HTR-8/SVneo (cell line): ENCODE measurements at places on chromosomes 12 and 14.

GRCh38 chr12:19301688-19302087 lies 137.6 kb upstream of the AEBP2 start:
- DNase-seq, result no peak

DNA sequence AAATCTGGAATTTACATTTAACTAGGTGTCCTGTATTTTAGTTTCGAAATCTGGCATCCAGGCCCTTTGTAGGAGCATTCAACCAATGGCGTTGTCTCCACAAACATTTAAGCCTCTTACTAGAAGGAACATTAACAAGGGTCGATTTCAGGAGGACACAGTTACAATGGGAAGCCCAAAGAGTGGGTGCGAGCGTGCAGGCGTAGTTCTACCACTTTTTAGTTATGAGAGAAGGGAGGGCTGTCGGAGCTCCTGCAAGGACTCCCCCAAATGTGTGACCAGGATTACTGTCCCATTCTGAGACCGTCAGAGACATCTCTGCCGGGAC lies 365 bp upstream of the ABHD4 start:
- DNase-seq, result no peak

DNA sequence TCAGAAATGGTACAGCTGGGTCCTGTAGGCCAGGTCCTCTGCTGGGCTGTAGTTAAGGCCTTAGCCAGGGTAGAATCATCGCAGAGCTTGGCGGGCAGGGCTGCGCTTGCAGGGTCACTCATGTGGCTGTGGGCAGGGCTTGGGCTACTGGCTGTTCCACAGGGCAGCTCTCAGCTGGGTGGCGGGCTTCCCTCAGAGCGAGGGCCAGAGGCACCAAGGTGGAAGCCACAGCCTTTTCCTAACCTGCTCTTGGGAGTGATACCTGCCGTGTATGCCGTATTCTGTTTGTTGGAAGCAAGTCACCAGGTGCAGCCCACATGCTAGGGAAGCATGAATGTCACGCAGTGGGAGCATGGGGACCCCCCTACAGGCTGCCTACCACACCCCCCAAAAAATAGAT lies 69.8 kb upstream of the RIN3 start:
- DNase-seq, result no peak

DNA sequence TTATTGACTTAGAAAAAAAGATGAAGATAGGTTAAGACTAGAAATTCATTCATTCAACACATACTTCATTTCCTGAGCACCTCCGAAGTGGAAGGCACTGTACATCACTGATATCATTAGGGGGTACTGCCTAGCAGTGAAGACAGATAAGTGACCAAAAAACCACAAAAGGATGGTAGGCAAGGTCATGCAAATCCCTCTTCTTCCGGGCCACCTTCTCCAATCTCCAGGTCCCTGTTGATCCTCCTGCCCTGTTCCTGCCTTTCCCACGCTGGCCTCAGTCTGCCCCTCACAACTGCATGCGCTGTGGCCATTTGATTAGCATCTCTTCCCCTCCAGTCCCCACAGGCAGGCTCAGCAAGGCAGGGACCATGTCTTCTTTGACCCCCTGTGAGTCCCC lies 60.8 kb downstream of the SETD3 start:
- DNase-seq, result no peak

GRCh38 chr12:93376436-93377251 lies 1.1 kb upstream of the NUDT4 start:
- DNase-seq, result no peak

GRCh38 chr14:66360366-66360926 lies 125.7 kb upstream of the CCDC196 start:
- no peak for DNase-seq

DNA sequence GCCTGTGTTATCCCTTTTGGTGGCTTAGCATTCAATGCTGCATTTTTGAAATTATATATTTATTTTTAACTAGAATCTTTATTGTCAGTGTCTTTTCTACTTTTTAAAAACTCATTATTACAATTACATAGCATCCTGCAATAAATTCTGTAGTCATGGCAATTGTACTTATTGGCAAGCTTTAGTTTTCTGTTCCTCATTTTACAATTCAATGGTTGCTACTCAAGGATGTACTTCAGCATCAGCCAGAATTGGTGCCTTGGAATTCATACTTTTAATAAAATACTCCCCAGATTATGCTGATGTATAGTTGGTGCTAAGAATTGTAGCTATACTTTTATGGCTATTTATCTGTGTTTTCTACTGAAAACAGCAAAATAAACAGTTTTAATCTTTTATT lies 1756.8 kb upstream of the SEL1L start:
- no peak for DNase-seq

GRCh38 chr12:15779925-15780324 lies 9.3 kb downstream of the EPS8 start:
- DNase-seq, result no peak

- DNase-seq, result no peak
Measured at GRCh38 chr12:53981634-53982565, 3.0 kb upstream of the HOXC10 start.

GRCh38 chr12:109743076-109743910 lies 29.7 kb downstream of the FAM222A start:
- no peak for DNase-seq

- DNase-seq, result no peak
Measured at GRCh38 chr12:131862084-131862441, 32.4 kb upstream of the ULK1 start.

- no peak for DNase-seq
Measured at GRCh38 chr12:68392376-68392775, 60.2 kb upstream of the MDM1 start.

DNA sequence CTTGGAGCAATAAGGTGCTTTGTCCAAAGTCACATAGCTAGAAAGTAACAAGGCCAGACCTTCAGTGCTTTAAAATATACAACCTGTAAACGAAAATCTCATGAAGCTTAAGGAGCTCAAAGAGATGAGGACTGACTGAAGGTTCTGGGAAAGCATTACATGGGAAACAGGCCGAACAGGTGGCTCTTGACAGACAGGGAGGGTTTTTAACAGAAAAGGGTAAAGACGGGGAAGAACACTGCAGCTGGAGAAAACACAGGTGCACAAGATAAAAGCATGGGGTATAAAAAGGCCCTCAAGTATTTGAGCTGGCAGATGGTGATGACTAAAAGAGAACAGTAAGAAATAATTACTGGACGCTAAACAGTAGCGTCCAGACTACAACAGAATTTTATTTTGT lies 257.2 kb downstream of the NELL2 start:
- DNase-seq, result no peak

- DNase-seq, result no peak
Measured at GRCh38 chr12:116174904-116175303, 102.6 kb downstream of the MED13L start.

- no peak for DNase-seq
Measured at GRCh38 chr12:552466-552865, 92.7 kb downstream of the B4GALNT3 start.

DNA sequence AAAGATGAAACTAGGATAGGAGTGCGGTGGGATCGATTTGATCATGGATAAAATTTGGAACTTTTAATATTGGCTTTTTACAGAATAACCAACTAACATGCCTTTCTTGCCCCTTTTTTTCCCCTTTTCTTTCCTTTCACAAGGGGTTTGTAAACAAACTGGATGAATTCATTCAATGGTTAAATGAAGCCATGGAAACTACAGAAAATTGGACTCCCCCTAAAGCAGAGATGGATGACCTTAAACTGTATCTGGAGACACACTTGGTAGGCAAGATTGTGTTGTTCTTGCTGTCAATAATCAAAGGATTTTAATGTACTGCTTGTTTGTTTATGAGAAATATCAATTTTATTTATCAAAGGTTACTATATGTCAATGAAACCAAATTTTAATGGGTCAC lies 247.9 kb downstream of the AKAP6 start:
- DNase-seq, result no peak

DNA sequence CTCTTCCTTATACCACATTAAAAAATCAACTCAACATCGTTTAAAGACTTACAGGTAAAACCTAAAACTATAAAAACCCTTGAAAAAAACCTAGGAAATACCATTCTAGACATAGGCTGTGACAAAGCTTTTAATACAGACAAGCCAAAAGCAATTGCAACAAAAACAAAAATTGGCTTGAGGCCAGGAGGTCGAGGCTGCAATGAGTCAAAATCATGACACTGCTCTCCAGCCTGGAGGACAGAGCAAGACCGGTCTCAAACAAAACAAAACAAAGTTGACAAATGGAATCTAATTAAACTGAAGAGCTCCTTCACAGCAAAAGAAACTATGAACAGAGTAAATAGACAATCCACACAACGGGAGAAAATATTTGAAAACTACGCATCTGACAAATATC lies 1057.8 kb downstream of the FSCB start:
- DNase-seq, result no peak

- DNase-seq, result no peak
Measured at GRCh38 chr12:16685107-16685506, 79.1 kb upstream of the LMO3 start.

GRCh38 chr12:107593713-107594381 lies 91.8 kb upstream of the PWP1 start:
- no peak for DNase-seq

DNA sequence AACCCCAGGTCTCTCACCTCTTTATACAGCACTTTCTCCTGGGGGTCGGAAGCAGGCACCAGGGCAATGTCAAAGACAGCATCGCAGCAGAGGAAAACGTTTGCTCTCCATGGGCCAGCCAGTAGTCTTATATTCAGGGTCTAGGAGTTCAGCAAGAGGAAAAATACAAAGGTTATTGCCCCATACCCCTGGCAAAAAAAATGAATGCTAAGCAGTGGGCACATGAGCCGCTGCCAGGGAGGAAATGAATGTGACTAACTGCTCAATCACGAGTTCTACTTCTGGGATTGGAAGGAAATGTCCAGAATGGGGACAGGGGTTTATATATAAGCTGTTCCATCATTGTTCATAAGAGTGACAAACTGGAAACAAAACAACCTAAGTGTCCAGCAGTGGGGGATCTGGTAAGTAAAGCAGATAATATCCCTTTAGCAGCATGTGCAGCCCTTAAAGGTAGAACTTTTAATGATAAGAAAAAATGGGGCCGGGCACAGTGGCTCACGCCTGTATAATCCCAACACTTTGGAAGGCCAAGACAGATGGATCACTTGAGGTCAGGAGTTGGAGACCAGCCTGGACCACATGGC lies 53.8 kb downstream of the PHETA1 start:
- DNase-seq, result no peak

- no peak for DNase-seq
Measured at GRCh38 chr14:22915886-22916521, 2.9 kb downstream of the RBM23 start.

DNA sequence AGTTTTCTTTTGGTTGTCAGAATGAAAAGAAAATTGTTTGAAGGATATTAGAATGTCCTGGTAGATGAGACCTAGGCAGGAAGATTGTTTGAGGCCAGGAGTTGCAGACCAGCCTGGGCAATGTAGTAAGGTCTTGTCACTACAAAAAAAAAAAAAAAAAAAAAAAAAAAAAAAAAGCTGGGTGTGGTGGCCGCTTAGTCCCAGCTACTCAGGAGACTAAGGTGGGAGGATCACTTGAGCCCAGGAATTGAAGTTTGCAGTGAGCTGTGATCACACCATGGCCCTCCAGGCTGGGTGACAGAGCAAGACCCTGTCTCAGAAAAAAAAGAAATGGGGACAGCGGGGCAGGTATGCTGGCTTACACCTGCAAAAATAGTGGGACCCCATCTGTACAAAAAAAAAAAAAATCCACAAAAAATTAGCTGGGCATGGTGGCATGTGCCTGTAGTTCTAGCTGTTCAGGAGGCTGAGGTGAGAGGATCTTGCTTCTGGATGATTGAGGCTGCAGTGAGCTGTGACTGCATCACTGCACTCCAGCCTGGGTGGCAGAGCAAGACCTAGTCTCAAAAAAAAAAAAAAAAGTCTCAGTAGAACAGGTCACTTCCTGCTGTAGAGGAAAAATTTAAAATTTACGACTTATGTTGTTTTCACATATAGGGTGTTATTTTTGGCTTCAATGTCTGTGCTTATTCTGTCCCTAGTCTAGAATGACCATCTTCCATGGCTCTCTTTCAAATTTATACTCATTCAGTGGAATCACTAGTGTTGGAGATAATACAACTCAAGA lies 70.7 kb downstream of the PPHLN1 start:
- DNase-seq, result no peak

- peak; percentile 83 for DNase-seq
Measured at GRCh38 chr14:105430565-105430964, 10.9 kb downstream of the MTA1 start.

GRCh38 chr14:54724676-54725325 lies 157.9 kb downstream of the SAMD4A start:
- DNase-seq, result no peak

- peak; percentile 72 for DNase-seq
Measured at GRCh38 chr12:117874842-117875434, 93.9 kb downstream of the KSR2 start.

DNA sequence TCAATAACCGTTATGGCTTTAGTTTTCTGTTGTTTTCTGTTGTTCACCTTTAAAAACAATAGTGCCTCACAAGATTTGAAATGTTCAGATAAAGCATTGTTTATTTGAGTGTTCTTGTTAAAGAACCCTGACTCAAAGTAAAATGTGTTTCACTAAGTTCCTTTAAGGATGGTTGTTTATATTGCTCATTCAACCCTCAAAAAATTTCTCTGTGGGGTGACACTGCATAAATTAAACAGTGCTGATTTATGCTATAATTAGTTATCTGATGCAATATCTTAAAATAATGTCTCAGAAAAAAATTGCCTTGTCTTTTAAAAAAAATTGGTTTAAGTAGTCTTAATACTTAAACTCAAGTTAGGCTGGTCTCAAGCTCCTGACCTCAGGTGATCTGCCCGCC lies 775.1 kb downstream of the FLRT2 start:
- DNase-seq, result no peak

- no peak for DNase-seq
Measured at GRCh38 chr12:113154351-113154973, 4.9 kb downstream of the CFAP73 start.

- DNase-seq, result no peak
Measured at GRCh38 chr12:43921666-43922337, 85.9 kb downstream of the TMEM117 start.

- no peak for DNase-seq
Measured at GRCh38 chr12:93011100-93011499, 82.0 kb upstream of the EEA1 start.

GRCh38 chr12:75190846-75191245 lies 18.8 kb downstream of the KCNC2 start:
- no peak for DNase-seq

DNA sequence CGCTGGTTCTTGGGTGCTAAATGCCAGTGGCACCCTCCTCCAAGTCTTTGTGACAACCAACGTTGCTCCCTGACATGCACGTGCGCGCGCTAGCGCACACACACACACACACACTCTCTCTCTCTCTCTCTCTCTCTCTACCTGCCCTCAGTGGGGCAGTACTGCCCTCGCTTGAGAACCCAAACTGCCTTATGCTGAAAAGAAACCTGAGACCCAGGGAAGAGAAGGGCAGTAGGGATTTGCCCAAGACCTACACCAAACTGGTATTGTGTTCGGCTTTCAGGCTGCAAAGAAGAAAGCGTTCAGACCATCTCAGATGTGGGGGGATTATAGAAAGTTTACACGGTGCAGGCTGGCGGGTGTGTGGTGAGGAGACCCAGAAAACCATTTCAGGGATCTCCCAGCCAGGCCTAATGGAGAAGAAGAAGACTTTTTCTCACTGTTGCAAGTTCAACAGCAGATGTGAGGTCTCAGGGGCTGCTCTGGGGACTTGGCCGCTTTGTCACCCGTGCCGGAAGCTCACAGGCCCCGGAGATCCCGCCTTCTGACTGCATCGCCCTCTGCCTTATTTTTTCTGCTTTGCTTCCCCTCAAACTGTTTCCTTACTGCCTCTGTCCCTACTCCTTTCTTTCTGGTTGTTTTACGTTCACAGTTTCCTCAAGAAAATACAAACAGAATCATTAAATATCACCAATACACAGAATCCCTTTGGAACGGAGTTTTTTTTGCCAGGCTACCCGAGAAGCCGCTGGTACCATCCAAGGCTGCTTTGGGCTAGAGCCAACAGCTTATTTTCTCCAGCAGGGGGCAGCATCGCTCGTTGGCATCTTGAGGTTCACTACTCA lies 82.4 kb downstream of the PPM1A start:
- DNase-seq, result peak; percentile 83
